ENCODE measurements at places on chromosomes 3 and 15.

GRCh38 chr15:101049282-101049681, 130.1 kb downstream of the LRRK1 start:
- DNase-seq: no peak

DNA sequence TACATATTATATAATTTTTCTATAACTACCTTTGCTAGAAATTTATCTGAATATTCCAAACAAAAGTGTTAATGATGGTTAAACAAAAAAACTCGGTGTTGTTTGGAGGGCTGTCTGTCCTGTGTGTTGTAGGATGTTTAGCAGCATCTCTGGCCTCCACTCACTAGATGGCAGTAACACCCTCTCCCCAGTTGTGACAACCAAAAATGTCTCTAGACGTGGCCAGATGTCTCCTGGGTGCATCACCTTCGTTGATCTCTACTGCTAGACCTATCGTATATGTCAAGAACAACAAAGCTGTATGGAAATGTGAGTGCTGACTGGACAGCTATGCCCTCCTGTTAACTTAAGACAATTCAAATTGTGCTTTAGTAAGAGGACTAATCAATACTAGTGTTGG, 14.1 kb downstream of the ANKRD34C start:
- no peak for DNase-seq

DNA sequence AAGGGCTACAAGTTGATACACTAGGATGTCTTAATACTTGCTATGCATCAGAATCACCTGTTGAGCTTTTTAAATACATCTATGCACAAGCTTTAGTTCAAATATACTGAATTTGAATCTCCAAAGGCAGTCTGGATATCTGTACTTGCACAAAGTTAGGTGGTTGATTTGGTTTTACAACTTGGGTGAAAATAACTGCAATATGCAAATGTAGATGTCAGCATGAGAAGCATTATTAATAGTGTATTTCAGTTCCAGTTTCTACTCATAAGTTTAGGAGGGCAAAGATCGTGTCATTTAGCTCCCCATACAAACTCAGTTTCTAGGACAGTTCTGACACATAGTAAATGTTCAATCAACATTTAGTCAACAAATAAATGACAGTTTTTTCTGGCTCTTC, 25.6 kb downstream of the IQCB1 start:
- no peak for DNase-seq

DNA sequence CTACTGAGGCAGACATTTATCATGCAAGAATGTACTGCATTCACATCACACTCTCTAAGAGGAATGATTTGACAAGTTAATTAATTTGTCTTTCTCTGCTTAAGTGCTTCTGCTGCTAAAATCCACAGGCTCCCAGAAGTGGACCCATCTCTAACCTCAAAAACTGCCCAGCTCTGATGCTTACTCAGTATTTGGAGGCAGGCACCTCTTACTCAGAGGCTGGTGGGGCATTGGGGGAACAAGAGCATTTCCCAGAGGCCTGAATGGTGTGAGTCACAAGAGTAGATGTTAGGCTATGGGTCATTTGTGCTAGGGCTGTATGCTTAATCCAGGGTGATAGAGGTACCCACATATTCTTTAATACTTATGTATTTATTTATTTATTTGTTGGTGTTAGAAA, 34.4 kb upstream of the HCN4 start:
- DNase-seq: no peak

DNA sequence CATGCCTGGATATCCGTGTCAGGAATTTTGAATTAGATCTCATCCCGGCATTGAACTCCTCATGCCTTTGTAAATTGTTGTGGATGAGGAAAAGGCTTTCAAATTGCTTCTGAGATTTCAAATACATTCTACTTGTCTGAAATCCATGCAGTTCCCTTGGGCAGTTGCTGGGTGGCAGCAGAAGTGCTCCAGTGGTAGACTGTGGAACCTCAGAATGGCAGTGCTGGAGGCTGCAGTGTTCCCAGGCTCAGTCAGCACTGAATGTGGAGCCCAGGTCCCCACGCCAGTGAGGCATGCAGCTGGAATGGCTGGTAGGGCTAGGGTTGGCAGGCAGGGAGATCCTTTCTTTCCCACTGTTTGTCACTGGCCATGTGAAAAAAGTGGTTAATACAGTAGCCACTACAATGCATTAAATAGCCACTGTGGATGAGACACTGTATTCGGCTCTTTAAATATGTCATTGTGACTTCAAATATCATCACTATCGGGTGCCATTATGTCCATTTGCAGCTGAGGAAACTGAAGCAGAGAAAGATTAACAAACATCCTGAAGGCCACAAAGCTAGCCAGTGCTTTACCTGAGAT, 98.6 kb downstream of the TPRG1 start:
- DNase-seq: peak; percentile 18

DNA sequence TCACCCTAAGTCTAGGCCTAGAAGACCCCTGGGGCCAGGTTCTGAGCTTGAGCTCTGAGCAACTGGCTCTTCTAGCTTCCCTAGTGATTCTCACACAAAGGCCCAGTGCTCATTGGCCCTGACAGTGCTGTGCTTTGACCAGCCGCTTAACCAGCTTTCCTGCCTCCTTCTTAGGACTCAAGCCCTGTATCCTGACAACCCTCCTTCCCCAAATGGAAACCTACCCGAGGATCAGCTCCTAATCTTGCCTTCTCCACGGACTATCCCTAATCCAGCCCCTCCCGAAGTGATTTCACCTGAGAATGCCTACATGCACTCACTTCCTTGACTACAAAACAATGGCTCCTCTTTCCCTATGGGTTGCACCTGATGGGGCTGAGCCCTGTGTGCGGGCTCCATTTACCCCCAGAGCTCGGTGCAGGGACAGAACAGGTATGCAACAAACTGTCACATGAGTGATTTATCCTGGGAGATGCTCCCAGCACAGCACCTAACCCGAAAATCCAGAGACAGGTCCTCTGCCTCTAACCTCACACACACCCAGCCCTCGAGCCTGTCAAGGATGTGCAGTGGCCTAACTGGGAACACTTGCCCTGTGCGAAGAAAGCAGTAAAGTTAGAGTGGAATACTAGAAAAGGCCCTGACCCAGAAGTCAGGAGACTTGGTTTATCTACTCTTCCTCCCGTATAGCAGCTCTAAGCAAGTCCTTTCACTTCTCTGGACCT, 2.3 kb downstream of the MEGF11 start:
- no peak for DNase-seq

DNA sequence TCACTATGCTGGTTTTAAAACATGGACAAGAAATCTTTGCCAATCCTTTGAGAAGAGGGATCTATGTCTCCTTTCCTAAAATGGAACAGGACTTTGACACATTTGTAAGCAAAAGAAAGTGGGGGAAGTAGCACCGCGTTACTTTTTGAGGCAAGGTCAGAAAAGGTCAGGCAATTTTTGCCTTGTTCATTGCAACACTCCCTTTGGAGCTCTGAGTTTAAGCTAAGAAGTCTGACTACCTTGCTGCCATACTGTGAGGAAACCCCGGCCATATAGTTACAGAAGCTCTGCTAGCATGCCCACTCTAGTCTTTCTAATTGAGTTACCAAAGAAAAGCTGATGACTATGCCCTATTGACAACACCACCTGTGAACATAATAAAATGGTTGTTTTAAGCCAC, 1.4 kb downstream of the FAM227B start:
- DNase-seq: no peak

GRCh38 chr15:71192816-71193215, 77.5 kb downstream of the THSD4 start:
- DNase-seq: no peak

DNA sequence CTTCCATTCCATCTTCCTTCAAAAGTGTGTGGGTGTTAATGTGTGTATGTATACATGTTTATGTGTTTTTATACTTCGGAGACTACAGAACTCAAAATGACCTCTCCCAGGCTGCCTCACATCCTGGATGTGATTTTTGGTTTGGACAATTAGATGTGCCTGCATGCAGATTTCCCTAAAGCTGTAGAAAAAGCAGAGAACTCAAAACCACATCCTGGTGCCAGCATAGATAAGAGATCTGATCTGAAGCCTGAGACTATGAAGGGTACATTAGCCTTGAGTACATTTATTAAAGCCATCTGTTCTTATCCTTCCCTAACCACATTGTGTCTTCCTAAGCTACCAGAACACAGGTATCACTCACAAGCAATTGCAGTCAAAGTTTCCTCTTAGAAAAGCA, 319.4 kb upstream of the RASGRP1 start:
- no peak for DNase-seq

GRCh38 chr3:51622868-51623267, 48.2 kb upstream of the TEX264 start:
- no peak for DNase-seq

DNA sequence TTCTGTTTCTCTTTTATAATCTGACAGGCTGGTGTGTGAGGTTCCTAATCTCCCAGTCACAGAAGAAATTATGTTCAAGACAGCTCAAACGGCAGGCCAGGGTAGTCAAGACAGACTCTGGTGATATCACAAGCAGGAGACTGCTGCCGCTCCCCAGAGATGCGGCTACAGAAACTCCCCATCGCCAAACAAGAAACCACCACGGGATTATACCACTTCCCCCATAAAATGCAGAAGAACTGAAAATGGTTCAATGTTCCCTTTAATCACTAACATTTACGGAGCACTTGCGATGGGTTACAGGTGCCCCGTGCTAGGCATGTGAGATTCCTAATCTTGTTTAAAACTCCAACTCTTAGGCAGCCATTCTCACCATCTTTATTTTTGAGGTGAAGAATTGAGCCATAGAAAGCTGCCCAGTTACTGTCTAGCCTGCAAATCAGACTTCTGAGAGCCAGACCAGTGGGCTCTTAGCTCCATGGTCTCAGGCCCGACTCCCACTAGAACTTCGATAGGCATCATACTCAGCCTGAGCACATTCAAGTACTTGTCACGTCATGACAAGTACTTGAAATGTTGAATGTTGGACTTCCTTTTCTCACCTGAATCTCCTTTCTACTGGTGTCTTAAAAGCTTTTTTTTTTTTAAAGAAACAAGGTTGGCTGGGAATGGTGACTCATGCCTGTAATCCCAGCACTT, 58.4 kb downstream of the TBC1D2B start:
- no peak for DNase-seq

DNA sequence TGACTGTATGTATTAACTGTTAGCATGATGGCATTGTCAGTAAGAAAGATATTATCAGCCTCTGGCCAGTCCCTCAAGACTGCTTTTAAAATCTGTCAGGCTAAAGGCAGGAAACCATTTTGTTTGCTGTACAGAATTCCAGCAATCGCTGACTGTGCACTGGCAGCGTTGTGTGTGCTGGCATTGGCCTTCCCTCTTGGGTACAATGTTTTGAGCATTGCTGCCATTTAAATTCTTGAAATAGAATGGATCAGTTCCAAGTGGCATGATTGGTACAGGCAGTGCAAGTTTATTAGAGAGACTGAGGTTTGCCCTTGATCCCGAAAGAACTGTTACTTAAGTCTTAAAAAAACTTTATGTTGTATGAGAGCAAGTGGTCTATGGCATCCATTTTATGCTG, 788.7 kb downstream of the OTOL1 start:
- DNase-seq: no peak

DNA sequence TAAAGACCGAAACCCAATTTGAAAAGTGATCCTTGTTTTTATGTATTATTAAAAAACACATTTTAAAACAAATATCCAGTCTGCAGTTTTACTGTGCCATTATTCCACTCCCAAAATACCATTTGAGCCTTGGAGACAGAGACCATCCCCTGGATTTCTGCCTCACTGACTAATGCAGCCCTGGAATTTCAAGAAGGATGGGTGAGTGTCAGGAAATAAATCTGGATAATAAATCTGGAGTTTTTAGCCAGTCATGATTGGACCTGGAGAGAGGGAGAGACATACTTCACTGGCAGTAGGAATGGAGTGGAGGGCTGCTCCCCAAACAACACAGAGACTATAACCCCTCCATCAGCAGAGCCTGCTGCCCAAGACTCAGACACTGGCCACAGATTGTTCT, 123.3 kb downstream of the MYLK start:
- DNase-seq: no peak

GRCh38 chr15:94164202-94164807, 67.1 kb upstream of the MCTP2 start:
- peak; percentile 38 for DNase-seq

DNA sequence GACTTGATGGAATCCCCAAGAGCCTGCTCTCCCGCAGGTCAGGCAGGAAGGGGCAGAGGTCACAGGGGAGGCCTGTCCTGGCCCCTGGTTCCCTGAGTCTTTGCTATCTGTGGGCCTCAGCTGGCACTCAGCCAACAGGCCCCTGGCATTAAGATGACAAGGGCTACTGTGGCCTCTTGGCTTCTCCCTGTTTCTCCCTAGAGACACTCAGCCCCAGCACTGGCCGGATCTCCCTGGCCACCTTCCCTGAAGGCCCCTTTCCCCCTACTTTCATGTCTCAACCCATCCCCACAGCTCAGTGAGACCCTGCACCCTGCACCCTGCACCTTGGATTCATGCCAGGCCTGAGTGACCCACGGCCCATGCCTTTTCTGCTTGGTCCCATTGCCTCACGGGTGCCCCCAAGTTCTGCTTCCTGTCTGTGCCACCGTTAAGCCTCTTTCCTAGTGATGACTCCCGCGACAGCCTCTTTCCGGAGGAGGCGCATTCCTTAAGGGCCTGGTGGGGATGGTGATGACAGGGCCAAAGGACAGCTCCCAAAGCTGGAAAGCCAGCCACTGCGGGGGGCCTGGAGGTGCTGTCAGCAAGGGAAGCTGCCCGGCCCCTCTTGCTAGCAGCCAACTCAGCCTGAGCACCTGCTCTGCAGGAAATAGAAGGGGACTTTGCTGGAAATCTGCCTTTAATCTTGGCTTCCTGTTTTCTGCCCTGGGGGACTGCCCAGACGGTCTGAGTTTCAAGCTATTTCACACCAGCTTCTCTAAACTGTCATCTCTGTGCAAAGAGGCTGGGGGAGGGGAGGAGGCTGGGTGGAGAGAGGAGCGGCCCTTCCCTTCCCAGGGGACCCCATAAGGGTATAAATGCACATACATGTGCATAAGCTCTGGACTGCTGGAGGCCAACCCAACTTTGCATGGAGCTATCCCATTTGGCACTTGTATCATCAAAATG, 4.8 kb upstream of the CSK start:
- DNase-seq: no peak

- DNase-seq: no peak
These were observed 83.6 kb downstream of the HMG20A start for GRCh38 chr15:77504306-77504705.

- peak; percentile 21 for DNase-seq
These were observed at the start of gene PTX3 for GRCh38 chr3:157436583-157437291. Gene PTX3, plus strand, starts transcription at chr3:157436850. Its CDS starts 84 bp downstream, at chr3:157436934.

- no peak for DNase-seq
These were observed 40.3 kb upstream of the BNC1 start for GRCh38 chr15:83324799-83325198.

DNA sequence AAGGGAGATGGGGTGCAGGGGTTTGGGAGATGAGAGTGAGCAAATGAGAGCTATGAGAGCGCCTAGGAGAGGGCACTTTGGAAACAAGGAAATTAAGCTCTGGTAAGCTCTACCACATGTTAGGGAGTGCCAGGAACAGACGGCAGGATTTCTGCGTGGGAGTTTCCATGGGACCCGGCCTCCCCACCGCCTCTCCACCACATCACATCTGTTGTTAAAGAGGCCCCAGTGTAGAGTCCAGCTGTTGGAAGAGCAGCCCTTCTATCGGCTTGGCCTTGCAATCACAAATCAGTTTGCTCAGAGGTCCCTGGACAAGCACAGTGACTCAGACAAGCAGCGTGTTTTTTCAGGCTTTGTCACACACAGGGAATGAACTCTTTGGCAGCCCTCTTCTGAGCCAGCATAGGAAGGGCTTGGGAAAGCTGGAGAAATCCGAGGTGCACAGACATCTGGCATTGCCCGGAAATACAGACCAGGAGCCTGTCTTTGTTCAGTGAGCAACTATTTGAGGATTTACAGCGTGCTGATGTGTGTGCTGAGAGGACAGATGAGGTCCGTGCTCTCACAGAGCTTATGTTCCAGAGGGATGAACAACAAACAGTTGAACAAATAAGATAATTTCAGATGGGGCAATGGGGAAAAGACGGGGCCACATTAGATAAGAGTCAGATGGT, 370.6 kb upstream of the PROK2 start:
- DNase-seq: no peak

Data from stimulated activated CD4-positive, alpha-beta T cell treated with anti-CD3 and anti-CD28 coated beads, TNF-alpha, amount 100 ng/mL, for 24 hours (primary cell).